ENCODE measurements at places on chromosomes 5 and 9.

GRCh38 chr5:170923910-170924620 lies 62.2 kb downstream of the RANBP17 start:
- DNase-seq, result no peak

- DNase-seq, result no peak
Measured at GRCh38 chr5:60943624-60944023, 1.2 kb downstream of the ERCC8 start.

DNA sequence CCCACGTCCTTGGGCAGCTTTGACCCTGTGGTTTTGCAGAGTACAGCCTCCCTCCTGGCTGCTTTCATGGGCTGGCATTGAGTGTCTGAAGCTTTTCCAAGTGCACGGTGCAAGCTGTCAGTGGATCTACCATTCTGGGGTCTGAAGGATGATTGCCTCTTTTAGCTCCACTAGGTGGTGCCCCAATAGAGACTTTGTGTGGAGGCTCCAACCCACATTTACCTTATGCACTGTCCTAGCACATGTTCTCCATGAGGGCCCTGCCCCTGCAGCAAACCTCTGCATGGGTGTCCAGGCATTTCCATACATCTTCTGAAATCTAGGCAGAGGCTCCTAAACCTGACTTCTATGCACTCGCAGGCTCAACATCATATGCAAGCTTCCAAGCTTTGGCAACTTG lies 644.2 kb upstream of the CDH9 start:
- DNase-seq, result no peak

DNA sequence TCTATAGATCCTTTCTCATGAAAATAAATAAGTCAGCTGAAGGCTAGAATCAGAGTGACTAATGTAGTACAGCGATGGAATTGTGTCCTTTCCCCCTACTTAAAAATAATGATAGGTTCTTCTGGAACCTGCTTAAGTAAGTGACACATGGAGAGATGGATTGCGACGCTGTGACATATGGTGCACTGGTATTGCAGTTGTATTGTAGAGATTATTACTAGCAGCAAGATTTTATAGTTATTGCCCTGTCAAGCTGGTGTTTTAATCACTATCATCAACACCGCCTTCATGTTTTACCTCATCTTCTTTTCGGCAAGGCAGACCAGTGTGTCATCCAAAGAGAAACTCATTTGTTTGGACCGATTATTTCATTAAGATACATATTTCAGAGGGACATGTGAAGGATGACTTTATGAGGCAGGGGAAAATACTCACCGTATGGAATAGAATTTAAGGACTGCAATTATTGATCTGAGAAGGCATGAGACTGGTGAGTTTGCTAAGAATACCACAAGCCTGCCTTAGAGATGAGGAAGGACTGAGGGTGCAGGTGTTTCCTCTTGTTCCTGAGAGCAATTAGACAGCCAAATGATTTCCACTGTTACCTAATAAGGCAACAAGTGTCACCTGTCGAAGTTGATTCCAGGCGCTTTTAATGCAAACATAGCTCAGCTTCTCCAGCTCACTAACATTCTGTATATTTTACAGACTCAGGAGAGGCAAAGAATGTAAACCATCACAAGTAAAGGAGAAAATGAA lies 1855.5 kb downstream of the MAT2B start:
- DNase-seq, result peak; percentile 24

DNA sequence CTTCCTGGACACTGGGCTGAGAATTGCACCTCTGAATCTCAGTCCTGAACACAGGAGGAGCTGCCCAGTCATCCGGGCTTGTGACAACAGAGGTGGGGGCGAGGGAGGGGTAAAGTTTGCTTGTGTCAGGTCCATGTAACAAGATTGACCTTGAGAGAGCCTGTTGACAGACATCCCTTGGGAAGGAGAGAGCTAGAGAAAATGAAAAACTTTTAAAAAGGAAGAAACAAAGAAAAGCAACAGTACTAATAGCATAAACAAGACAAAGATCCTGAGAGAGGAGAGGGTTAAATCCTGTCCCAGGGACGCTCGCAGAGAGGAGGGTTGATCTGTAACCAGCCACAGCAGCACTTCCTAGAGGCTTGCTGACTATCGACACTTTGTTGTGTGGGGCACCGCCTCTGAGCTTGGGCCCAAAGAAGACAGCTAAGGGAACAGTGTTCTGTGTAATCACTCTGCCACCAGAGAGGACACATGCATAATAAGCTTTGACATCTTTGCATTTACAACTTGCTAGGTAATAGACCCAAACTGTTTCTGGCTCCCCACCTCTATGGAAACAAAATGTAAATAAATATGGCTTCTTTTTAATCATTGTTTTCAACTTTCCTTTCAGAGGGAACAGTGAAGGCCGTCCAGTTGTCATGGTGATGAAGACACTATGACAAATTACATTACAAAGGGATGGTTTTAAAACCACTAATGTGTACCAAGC lies 363.7 kb downstream of the CSNK1G3 start:
- peak; percentile 20 for DNase-seq

- peak; percentile 26 for DNase-seq
Measured at GRCh38 chr5:58718269-58718978, 135.5 kb downstream of the RAB3C start.

GRCh38 chr5:54803471-54804011 lies 181.9 kb downstream of the ESM1 start:
- no peak for DNase-seq

GRCh38 chr9:129954868-129955550 lies 88.0 kb downstream of the FNBP1 start:
- no peak for DNase-seq

DNA sequence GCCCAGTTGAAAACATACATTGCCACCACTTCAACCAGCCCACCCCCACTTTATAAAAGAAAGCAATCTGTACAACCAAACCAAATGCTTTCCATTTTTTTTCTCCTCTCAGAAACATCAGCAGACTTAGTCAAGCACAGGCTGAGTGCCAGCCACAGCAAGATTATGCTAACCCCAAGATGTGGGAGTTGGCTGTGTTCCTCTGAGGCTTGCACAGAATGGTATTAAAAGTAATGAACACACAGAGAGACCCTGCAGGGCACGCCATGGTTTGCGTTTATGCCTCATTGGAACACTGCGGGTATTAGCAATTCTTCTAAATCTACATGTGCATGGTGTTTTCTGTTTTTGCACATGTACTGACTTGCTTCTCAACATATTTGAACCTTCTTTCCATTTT lies 419.9 kb upstream of the GRAMD2B start:
- no peak for DNase-seq

DNA sequence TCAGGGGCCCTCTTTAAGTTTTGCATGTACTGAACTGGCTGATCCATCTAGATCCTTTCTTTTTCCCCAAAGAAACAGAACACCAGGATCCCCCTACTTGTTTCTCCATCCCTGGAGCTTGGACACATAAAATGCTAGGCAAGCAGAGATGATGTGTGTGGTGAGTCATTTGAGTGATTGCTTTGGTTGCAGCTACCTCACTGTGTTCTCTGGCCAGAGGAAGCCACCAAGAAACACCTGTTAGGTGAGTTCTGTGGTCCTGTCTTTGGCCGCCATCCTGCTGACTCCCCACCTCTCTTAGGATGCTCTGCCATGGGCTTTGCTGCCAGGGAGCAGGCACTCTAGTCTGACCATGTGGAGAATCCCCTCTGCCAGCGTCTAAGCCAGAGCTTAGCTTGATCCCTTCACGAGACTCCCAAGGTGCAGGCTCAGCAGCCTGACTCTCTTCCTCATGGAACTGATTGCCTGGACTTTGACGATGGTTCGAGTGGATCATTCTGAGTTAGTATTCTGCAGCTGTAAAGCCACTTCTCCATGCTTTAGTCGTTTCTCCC lies 27.3 kb upstream of the DENND1A start:
- no peak for DNase-seq

GRCh38 chr5:6723122-6723815 lies 10.0 kb downstream of the TENT4A start:
- no peak for DNase-seq

GRCh38 chr5:17411436-17412402 lies 86.3 kb upstream of the TAF11L2 start:
- no peak for DNase-seq

DNA sequence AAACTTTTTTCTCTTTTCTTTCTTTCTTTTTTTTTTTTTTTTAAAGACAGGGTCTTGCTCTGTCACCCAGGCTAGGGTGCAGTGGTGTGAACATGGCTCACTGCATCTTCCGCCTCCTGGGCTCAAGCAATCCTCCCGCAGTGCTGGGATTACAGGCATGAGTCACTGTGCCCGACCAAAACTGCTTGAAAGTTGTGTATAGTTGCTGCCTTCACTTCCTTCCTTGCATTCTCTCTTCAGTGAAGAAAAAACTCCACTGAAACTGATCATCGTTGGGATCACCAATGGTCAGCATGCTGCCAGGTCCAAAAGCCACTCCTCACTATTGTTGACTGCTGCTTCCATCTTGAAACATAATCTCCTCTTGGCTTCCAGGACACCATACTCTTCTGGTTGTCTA lies 66.6 kb upstream of the CTNNA1 start:
- no peak for DNase-seq

DNA sequence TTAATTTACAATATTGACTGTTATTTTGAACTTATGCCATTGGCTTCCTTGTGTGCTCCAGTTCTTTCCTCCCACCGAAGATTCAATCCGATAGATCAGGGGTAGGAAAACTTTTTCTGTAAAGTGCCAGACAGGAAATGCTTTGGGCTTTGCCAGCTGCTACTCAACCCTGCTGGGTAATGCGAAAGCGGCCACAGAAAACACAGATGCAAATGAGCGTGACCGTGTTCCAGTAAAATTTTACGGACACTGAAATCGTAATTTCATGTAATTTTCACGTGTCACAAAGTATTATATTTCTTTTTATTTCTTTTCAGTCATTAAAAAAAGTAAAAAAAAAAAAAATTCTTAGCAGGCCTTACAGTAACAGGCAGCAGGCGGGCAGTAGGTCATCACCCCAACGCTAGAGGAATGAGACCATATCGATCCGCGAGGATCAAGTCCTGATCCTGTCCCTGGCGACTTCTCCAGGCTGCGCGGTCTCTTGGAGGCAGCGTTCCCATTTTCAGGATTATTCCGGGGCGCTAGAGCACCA lies 599 bp downstream of the NMRK1 start:
- no peak for DNase-seq

DNA sequence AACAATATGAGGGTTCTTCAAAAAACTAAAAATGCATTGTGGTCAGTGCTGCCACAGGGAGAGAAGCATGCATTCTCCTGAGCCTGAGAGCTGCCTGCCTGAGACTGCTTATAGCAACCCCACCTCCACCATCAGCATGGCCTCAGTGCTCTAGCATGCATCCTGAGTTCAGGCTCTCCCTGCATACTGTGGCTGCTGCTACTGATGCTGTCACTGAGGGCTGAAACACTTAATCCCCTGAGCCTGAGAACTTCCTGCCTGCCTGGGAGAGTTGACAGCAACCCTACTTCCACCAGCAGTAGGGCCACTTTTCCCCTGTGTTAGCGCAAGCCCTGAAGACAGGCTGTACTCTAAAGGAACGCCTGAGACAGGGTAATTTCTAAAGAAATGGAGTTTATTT lies 206.0 kb downstream of the FBXO4 start:
- DNase-seq, result no peak

GRCh38 chr5:41822036-41822435 lies 48.2 kb downstream of the OXCT1 start:
- no peak for DNase-seq

DNA sequence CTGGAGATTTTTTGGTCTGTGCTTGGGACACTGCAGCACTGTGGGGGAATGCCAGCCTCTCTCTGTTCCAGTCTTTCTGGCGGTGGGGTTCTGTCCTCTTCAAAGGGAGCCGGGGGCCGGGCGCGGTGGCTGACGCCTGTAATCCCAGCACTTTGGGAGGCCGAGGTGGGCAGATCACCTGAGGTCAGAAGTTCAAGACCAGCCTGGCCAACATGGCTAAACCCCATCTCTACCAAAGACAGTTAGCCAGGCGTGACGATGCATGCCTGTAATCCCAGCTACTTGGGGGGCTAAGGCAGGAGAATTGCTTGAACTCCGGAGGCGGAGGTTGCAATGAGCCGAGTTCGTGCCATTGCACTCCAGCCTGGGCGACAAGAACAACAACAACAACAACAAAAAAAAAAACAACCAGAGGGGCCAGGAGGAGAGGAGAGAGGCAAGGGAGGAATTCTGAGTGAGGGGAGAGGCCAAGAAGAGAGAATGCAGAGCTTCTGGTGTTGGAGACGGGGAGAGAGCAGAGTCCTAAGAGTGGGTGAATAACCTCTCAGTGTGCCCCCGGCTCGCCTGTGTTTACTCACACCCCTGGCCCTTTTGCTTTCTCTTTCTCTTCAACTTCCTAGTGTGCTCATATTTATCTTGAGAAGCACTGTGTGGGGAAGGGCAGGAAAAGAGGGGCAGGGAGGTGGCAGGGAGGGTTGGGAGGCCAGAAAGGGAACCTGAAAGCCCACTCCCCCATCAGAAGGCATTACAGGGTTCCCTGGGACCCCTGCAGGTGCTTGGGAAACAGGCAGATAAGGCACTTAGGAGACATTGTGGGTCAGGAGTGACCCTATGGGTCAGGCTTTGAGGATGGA lies 3.2 kb upstream of the SET start:
- DNase-seq, result no peak

DNA sequence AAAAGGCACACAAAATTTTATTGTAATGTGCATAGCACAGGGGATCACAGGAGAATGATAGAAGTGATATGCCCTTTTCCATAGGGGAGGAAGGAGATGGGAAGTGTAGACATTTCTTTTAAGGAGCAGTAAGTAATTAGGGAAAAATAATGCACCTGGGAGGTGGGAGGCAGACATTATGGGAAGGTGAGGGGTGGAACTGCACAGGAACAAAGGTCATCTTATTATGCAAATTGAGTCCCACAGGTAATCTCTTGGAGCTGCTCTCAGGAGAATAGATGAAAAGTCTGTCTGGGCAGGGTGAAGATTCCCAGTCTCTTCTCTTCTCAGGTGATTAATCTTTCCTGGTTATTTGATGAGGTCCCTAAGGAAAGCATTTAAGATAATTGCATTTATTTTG lies 331.5 kb downstream of the ENC1 start:
- no peak for DNase-seq

GRCh38 chr5:150112201-150113046 lies 26.1 kb upstream of the CSF1R start:
- DNase-seq, result no peak

- DNase-seq, result peak; percentile 87
Measured at GRCh38 chr5:14727428-14727865, 62.9 kb downstream of the OTULIN start.
